ENCODE measurements at places on chromosomes 11 and 22.

- DNase-seq, result no peak
These were observed 103.2 kb downstream of the ZBTB16 start for GRCh38 chr11:114162719-114163123.

- no peak for DNase-seq
These were observed 456.9 kb downstream of the BRD1 start for GRCh38 chr22:49370627-49371301.

GRCh38 chr11:64954201-64954600, 17.7 kb downstream of the MAJIN start:
- no peak for DNase-seq

- DNase-seq, result no peak
These were observed 668 bp upstream of the CHST1 start for GRCh38 chr11:45665933-45666647.

- DNase-seq, result no peak
These were observed 9.3 kb downstream of the ATP5MGL start for GRCh38 chr22:42630901-42631602.

GRCh38 chr11:125975634-125976033, 29.8 kb downstream of the VSIG10L2 start:
- no peak for DNase-seq

DNA sequence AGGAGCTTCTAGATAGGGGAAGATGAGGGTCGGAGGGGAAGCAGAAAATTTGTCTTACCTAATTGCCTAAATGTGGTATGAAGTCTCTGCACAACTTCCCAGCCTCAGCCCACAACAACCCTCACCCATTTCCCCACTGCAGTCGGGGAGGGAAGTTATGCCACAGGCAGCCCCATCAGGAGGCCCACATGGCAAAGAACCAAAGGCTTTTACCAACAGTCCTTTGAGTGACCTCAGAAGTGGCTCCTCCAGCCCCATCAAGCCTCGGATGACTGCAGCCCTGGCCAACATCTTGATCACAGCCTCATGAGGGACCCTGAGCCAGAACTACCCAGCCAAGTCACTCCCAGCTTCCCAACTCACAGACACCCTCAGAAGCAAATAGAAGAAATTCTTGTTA, 54.8 kb downstream of the CHST1 start:
- DNase-seq, result no peak

DNA sequence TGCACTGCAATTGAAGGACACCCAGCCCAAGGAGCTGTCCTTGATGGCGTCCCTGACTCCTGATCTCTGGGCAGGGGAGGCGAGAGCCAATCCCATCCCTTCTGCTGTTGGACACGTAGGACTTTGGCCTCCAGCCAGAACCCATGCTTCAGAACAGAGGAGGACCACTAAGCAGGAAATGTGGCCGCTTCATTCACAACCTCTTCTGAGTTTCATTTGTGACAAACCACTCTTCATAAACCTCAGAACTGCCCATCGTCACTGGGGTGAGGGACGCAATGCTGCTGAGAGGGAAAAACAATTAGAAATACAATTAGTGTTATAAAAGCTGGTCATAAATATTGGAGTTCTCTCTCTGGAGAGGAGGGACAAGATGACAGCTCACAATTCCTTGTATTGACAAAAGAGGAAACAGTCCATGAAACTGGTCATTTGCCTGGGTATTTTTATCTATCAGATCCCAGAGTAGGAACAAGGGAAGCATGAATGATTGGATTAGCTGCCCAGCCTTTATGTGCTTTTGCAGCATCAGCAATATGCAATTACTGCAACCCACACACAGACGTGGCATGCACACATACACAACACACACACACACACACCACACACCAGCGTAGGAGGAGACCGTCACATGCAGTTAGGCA, 216.5 kb upstream of the CADM1 start:
- no peak for DNase-seq

DNA sequence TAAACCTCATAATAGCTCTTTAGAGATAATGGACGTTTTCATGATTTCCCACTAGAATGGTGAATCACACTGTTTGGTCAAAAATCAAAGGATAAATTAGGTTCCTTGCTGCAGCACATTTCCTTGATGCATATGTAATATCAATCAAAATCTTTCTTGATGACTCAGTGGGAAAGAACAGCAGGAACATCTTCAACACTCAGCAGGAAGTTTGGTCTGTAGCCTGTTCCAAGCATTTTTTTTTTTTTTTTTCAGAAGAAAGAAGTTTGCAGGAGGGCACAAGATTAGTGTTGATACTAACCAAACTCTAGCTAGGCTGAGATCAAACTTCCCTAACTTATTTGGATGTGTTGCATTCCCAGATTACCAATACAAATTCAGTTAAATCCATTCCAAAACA, 1529.8 kb downstream of the FAM181B start:
- DNase-seq, result no peak
